CD4-positive, alpha-beta T cell (primary cell): ENCODE measurements at places on chromosomes 13 and 19.

- DNase-seq, result no peak
Measured at GRCh38 chr13:42574435-42575311, 721 bp downstream of the TNFSF11 start.

DNA sequence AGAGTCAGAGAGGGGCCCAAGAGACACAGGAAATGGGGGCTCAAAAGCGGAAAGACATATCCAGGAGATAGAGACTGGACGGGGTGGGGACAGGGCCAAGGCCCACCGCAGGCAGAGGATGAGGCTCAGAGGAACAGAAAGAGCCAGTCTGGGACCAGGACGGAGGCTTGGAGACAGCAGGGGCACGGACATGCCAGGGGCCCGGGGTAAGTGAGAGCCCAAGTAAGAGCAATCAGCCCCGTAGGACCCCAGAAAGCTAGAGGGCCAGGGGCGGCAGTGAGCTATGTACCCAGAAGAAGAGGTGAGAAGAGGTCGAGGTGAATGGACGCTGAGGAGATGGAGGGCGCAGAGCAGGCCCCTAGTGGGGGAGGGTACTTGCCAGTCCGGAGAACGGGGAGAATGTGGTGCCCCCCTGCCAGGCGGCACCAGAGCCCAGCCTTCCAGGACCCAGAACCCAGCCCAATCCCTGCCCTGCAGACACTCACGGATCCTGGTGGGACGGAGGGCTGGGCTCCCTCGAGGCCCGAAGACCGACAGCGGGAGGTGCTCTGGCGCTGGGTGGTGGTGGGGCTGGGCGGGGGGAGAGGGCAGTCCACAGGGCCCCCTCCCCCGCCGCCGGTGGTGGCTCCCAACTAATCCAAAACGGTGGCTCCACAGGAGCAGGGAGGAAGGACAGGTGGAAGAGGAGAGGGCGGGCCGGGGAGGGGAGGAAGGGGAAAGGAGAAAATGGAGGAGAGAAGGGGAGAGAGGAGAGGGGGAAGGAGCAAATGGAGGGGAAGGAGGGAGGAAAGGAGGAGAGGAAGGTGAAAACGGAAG, 1.0 kb downstream of the GRIK5 start:
- DNase-seq, result no peak

- peak; percentile 9 for DNase-seq
Measured at GRCh38 chr13:112876305-112877000, 92.6 kb upstream of the MCF2L start.

GRCh38 chr13:110799246-110800236, 86.0 kb downstream of the ING1 start:
- no peak for DNase-seq

GRCh38 chr13:99737481-99738245, 233.9 kb downstream of the ZIC5 start:
- no peak for DNase-seq

GRCh38 chr13:88257706-88258105, 586.5 kb downstream of the SLITRK5 start:
- DNase-seq, result no peak

- no peak for DNase-seq
Measured at GRCh38 chr13:106753251-106753650, 185.3 kb upstream of the ARGLU1 start.

GRCh38 chr13:44668688-44669087, 92.6 kb upstream of the TSC22D1 start:
- DNase-seq, result no peak

- DNase-seq, result no peak
Measured at GRCh38 chr13:28376604-28377003, 118.3 kb downstream of the FLT1 start.

DNA sequence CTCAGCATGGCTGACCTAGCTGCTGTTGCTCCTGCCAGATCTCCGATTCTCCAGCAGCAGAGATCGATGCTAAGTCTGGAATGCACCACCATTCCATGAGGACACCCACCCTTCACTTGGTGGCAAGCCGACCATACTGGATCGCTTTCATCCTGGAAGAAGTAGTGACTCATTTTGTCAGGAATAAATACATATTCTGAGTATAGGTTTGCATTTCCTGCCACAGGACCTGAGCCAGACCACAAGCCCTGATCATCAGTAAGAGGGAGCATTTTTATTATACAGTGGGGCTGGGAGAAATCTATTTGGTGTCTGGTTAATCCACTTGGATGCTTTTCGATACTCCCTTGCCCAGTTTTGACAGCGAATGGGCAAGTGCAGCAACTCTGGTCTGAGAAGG, 10.9 kb upstream of the KCTD15 start:
- no peak for DNase-seq
